Breast epithelium (tissue), 4 donors: ENCODE measurements at places on chromosomes 16 and 17.
A peak's percentile ranks its signal among the peaks of the same experiment; 100 is the strongest.

DNA sequence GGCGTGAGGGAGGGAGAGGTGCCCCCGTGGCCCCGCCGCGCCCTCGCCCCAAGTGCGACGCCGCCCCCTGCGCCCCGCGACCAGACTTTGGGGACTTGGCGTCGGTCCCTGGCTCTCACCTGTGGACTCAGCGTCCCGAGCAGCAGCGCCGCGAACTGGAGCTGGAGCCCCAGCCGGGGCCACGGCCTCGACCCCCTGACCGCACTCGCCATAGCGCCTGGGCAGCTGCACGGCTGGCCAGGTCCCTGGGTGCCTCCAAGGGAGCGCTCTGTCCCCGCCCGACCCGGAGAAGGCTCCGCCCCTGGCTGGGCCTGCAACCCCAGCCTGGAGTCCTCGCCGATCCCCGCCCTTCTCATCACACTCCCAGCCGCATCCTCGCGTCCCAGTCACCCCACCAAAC, at the start of gene ERN2:
TSS of gene ERN2 (minus strand) at position 247 of the 400 bp plus-strand sequence. CDS start at position 212, 35 bp downstream.
- DNase-seq, result no peak

DNA sequence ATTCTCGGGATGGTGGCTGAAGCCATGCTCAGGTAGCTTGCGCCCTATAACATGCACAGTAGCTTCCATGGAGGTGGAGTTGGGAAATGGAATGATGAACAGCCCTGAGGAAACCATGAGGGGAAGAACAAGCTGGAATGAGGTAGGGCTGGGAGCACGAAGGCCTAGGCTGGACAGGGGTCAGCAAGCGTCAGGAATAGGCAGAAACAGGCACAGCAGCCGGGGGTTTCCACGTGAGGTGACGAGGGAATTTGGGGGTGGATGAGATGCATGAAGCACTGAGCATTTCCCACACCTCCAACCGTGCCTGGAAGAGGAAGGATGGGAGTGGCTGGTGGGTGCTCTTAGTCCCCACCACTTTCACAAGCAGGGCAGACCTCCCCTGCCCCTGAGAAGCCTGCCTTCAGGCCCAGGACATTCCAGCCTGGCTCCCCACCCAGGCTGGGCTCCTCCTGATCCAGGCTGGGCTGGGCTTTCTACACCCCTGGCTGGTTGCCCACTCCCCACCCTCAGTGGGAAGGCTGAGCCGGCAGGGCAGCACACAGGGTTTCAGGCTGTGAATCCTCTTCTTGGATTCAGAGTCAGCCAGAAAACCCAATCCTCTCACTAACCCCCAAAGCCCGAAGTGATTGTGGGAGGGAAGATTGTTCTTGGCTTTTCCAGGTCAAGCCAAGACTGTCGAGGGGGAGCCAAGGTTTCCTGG, 21.9 kb downstream of the PLEKHG4 start:
- no peak for DNase-seq

- no peak for DNase-seq
These were observed 6.2 kb upstream of the CCL18 start for GRCh38 chr17:36057911-36058310.

DNA sequence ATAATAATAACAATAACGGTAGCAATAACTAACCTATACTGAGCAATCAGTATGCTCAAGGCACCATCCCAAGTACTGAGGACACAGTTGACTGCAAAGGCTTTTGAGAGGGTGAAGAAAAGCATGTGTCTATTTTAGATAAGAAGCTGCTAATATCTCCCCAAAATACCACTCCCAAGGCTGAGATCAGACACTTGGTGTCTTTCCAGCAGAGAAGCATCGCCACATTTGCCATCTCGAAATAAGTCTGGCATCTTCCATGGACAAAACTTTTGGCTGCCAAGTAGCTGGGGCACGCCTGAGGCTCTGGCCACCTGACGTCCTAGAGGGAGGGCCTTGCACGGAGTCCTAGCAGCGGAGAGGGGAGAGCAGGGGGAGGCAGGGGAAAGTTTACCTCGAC, 39.0 kb downstream of the ZNF423 start:
- DNase-seq, result no peak

GRCh38 chr17:9536061-9536460, 39.6 kb downstream of the STX8 start:
- no peak for DNase-seq

GRCh38 chr17:49358641-49359247, 3.3 kb downstream of the ZNF652 start:
- no peak for DNase-seq

DNA sequence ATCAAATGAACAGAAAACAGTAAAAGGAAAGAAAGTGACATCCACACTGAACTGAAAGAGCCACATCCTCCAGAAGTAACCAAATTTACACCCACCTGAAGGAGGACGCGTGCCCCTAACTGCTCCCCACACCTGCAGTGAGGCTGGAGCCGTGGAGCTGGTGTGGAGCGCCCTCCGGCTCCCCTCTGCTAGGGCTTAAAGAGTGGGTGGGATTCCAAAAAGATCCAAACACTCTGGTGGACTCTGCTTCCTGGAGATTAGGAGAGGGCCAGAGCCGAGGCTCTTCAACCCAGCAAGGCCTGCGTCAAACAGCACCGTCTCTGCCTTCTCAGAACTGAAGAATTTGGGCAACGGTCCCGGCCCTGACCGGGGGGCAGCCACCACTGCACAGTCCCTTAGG, 15.2 kb downstream of the CCDC40 start:
- DNase-seq, result no peak

DNA sequence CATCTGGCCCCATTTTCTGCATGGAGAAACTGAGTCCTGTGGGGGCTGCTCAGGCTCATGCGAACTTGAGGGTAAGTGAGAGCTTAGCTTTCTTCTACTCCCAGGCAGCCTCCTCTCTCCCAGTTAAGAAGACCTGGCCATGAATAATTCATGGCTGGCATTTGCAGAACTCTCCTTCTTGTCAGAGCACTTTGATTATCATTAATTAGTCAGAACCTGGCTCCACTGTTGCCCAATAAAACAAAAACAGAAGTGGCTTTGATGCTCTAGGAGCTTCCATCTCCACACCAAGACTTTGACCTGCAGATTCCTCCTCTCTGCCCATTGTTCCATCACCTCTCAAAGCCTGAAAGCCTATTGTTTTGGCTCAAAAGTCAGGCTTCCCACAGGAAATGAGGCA, 45.5 kb upstream of the CDH3 start:
- DNase-seq, result no peak

DNA sequence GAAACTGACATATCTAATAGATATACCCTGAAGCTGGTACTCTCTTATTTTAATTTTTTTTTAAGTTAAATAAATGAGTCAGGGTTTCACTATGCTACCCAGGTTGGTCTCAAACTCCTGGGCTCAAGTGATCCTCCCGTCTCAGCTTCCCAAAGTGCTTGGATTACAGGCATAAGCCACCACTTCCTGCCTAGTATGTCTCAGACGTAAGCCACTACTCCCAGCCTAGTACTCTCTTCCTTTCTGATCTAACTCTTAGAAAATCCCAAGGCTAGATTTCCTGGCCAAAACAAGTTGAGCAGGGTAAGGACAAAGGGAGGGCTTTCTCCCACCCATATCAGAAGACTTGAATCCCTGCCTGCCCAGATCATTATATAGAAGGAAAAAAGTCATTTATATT, 33.7 kb downstream of the HOXB1 start:
- DNase-seq, result no peak

- DNase-seq, result no peak
These were observed 4.8 kb downstream of the BCAR1 start for GRCh38 chr16:75246504-75247205.

DNA sequence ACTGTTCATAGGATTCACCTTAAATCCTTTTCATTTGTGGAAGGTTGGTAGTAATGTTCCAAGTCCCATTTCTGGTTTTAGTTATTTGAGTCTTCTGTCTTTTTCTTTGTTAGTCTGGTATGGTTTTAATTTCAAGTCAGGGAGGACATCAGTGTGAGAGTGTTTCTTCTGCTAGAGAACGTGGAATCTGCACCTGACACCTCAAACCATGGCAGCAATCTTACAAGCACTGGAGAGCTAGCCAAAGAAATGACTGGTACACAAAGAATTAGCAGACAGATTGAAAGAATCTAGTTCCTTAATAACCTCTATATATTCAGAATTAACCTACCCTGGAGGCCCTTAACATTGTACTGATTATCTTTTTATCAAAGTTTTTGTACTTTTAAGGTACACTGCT, 50.2 kb downstream of the CHCT1 start:
- no peak for DNase-seq

DNA sequence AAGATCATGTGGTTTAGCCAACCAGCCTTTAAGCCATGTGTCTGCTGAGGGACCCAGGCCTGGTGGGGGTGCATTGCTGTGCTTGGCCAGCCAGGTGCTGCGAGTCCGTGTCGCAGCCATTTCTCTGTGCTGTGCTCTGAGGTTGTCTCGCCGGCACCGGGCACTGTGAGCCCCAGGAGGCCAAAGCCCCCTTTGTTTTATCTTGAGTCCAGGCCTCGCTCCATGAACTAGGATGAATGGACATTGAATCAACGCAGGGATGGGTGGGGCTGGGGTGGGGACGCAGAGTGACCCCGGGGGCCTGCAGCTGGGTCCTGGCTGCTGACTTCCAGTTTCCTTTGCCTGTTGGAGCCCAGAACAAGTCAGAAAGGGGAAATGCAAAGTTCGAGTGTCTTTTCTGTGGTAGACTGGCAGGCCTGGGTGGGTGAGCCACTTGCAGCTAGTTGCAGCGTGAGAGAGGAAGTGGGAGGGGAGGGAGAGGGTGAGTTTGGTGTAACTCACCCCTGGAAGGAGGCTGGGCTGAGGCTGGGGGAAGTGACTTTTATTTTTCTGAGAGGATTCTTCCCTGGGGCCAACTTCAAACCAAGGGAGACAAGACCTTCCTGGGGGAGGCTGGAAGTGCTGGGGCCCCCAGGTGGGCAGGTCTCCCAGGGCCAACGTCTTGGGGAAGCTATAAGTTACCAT, 324.7 kb downstream of the SEC14L1 start:
- no peak for DNase-seq

- DNase-seq, result no peak
These were observed 22.4 kb downstream of the LITAF start for GRCh38 chr16:11564046-11564926.

GRCh38 chr16:29978564-29979270, 5.0 kb downstream of the TAOK2 start:
- DNase-seq, result no peak

GRCh38 chr16:12680531-12680930, 123.2 kb downstream of the CPPED1 start:
- DNase-seq, result no peak

DNA sequence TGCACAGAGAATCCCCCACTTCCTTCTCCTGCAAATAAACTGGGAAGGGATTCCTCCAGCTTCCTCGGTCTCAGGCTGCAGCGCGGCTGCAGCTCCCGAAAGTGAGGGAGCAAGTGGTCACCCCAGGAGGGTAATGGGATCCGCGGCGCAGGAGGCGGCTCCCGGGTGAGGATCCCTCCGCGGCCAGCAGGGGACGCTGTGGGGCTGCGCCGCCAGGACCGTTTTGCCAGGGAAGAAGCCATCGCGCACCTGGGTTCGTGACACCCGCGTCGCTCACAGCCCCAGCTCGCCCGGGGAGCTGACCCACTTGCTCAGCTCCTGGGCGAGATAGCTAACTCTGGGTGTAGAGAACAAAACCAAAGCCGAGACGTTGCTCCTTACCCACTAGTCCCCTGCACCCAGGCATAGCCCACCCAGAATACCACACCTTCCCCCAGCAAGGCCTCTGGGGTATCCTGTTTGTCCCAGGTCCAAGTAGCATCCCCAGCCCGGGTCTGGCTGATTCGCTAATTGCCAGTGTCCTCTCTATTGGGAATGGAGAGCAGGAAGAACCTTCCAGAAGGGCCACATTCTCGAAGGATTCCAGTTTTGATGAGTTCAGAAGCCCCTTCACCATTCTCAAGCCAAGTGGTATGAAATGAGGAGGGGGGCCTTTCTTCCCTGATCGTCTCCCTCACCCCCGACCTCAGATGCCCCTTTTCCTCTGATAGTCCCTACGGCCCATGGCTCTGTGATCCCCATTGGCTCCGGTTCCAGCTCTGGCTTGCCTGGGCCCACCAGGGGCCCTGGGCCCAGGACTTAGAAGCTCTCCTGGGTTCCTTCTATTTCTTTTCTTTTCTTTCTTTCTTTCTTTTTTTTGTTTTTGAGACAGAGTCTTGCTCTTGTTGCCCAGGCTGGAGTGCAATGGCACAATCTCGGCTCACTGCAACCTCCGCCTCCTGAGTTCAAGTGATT, 14.1 kb downstream of the CYGB start:
- peak; percentile 84 for DNase-seq

- no peak for DNase-seq
These were observed 199.4 kb downstream of the PHKB start for GRCh38 chr16:47660540-47660939.

DNA sequence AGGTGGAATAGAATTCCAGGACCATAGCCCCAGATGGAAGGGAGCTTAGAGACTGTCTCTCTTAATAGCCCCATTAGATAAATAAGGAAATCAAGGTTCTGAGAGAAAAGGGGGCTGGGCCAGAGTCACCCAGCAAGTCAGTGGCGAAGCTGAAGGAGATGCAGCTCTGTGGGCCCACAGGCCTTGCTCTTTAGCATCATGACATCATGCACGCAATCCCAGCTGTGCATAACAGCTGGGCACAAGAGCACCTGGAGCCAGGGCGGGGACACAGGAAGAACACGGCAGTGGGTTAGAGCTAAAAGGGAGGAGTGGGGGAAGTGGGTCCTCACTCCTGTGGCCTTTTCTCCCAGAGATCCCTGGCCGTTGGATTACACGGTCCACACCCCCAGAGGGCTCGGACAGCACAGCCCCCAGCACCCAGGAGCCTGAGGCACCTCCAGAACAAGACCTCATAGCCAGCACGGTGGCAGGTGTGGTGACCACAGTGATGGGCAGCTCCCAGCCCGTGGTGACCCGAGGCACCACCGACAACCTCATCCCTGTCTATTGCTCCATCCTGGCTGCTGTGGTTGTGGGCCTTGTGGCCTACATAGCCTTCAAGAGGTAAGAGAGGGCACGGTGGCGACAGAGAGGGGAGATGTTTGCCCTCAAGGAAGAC, 15.1 kb downstream of the NGFR start:
- no peak for DNase-seq

DNA sequence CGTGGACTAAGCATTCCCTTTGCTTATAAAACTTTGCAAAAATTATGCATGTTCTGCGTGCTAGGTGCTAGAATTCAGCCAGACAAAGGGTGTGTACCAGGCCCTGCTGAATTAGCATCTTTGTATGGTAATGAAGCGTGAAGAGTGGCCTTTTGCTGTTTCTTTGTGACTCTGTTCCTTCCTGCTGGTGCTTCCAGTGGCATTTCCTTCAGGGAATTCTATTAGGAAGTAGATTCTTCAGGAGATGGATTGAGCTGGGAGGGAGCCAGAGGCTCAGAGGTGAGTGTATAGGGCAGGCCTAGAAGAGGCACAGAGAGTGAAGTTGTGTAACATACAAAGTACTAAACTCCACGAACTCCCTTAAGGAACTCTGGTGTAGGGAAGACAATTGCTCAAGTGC, 73.9 kb upstream of the ASIC2 start:
- DNase-seq, result no peak

DNA sequence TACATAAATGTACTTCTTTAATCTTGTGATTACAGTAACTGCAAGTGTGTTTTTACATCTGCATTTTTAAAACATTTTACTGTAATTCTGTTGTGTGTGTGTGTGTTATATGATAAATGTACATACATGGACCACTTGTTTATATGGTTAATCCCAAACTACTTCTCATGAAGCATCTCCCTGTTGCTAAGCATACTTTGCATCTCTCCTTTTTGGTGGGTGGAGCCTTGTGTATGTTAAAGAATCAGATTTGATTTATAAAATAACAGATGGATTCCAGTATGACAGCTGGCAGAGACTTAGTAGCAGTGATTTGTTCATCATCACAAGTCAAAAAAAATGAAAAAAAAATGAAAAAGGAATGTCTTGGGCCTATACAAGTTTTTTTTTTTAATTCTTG, 56.0 kb upstream of the RHBDL3 start:
- DNase-seq, result no peak
